ENCODE measurements at places on chromosomes 2 and 18. TPM values are rescaled to one million over a fixed set of nuclear protein-coding genes. Genes with fewer than 3 reads are reported as not detected.

GRCh38 chr2:3179626-3180025, 198.0 kb downstream of the EIPR1 start:
- no peak for DNase-seq

- DNase-seq = no peak
Observed at GRCh38 chr18:63162271-63163014, 157.1 kb downstream of the BCL2 start.

The GATA6 gene
- 11.0 TPM for total RNA-seq

The CRYGC gene
- not detected for total RNA-seq

The SLC5A7 gene
- total RNA-seq = not detected

The VWA3B gene
- not detected for total RNA-seq

The ALPG gene
- not detected for total RNA-seq

Measured in breast epithelium (tissue), 4 donors.